ENCODE measurements at places on chromosomes 6 and 20. TPM values are rescaled to one million over a fixed set of nuclear protein-coding genes. Genes with fewer than 3 reads are reported as not detected.

HLA-DOB gene
- polyA plus RNA-seq = 0.24 TPM

CSE1L gene
- 75.8 TPM for polyA plus RNA-seq

SNAI1 gene
- polyA plus RNA-seq = 9.5 TPM

TRIM40 gene
- polyA plus RNA-seq = 0.09 TPM

DNA sequence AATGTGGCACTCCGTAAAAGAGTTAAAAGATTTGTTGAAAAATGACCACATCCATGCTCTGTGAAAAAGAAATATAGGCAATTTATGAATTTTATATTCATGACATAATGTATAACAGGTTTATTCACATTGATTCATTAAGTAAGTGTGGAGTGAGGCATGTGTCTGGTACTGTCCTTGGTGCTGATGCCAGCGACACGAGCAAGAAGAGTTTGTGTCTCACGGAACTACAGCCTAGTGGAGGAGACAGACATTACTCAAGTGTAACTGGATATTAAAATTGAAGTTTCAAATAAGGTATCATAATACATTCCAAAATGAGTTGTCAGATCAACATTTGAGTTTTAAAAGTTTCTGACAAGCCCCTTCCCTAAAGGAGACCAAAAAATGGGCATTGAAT lies 158.2 kb upstream of the PRND start:
- DNase-seq = peak; percentile 29

GRCh38 chr6:42547407-42548329 lies 16.2 kb upstream of the UBR2 start:
- peak; percentile 89 for DNase-seq

DNA sequence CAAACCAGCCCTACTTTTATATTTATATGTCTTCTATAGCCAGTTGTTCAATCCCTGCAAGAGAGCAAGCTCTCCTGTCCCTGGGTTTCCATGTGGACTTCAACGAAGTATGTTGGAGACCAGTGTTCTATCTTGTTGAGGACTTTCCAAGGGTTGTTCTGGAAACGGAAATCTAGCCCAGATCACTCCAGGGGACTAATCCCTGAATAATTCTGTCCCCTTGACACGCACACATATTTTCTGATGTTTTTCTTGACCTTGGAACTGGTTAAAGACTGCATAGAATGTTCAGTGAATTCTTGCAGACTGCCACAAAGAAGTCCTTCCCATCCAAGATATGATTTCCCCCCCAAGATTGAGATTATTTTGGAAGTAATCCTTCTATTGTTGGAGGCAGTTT lies 9.5 kb upstream of the MYLK2 start:
- no peak for DNase-seq

- DNase-seq = no peak
Observed at GRCh38 chr6:165536911-165537310, 126.1 kb downstream of the PDE10A start.

GRCh38 chr6:150301846-150302519 lies 66.8 kb upstream of the IYD start:
- DNase-seq = no peak
